ENCODE measurements at places on chromosomes 16 and 17.

DNA sequence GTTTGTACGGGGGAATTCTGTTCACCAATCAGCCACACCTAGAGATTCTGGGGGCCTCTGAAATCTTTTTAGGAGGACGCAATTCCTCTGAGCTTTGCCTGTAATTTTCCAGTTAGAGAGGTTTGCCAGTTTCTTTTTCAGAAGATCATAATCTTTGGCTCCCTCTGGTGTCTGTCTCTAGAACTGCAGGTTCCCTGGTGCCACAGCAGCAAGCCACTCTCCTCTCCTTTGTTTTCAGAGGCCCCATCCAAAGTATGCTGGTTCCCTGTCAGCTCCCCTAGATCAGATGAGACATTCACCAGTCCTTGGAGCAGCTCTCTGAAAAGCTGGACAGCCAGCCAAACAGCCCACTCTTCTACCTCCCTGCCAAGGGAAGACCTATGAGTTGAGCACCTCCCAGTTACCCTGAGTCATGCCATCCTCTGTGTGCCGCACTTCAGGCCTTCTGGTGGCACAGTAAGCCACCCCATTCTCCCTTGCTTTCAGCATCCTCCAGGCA, 36.1 kb downstream of the RNF112 start:
- DNase-seq, result peak; percentile 74

- no peak for DNase-seq
Measured at GRCh38 chr16:13507530-13507929, 412.4 kb upstream of the ERCC4 start.

DNA sequence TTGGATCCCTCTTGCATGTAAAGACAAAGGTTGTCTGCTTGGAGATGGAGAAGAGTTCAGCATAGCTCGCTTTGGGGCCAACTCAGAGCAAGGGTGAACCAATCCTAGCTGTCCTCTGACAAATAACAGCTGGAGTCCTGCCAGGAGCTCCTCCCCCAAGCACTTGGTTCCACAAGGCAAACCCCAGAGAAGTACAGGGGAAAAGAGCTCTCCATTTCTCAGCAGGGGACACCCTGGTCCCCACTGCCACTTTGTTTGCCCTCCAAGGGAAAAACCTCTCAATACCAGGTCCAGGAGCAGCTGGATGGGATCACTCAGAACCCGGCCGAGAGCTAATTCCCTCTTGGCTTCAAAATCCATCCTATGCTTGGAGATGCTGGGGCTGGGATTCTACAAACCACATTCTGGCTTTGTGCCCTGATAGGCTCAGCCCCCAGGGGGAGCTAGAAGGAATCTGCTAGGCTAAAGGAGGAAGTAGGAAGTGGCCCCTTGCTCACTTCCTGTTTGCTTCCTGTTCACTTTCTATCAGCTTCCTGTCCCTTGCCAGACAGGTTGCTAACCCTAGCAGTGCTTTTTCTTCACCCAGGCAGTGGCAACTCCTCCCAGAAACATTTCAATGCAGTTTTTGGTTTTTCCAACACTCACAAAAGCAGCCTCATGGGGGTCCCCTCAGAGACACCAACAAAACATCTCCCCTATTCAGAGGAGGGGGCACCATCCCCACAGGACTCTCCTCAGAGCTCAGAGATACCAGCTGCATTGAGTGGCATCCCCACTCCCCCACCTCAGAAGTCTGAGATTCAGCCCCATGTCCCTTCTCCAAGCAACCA, 30.7 kb downstream of the CDRT4 start:
- DNase-seq, result peak; percentile 20

- no peak for DNase-seq
Measured at GRCh38 chr16:963913-964312, 6.9 kb downstream of the LMF1 start.

- DNase-seq, result no peak
Measured at GRCh38 chr17:62787366-62787765, 20.7 kb downstream of the MARCHF10 start.

GRCh38 chr16:17921357-17921978, 415.1 kb downstream of the NPIPA8 start:
- peak; percentile 50 for DNase-seq

DNA sequence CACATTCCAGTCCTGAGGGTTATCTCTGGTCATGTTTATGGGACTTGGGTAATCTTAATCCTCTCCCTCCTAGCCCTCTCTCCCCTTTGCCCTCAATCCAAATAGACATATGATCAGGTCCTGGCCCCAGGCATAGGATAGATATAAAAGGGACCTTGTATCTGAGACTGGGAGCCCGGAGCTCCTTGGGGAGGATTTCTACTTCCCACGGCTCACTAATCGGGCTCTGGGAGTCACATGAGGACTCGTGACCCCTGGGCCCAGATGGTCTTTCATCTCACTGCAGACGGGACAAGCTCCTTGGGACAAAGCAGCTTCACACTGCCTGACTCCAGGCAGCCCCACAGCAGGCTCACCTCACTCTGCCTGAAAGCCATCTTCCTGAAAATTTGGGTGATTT, 57.8 kb upstream of the LYRM9 start:
- DNase-seq, result no peak

- DNase-seq, result peak; percentile 74
Measured at GRCh38 chr17:79844869-79845600, 5.8 kb upstream of the CBX4 start.

Measured in DMS53 (cell line).